ENCODE measurements at places on chromosomes 12 and 14.

- DNase-seq: no peak
Observed at GRCh38 chr14:36901861-36902260, 240.2 kb downstream of the PAX9 start.

GRCh38 chr12:108425238-108425795, 86.2 kb upstream of the CMKLR1 start:
- DNase-seq: no peak

GRCh38 chr12:49902399-49903350, 1.0 kb downstream of the FAIM2 start:
- no peak for DNase-seq

DNA sequence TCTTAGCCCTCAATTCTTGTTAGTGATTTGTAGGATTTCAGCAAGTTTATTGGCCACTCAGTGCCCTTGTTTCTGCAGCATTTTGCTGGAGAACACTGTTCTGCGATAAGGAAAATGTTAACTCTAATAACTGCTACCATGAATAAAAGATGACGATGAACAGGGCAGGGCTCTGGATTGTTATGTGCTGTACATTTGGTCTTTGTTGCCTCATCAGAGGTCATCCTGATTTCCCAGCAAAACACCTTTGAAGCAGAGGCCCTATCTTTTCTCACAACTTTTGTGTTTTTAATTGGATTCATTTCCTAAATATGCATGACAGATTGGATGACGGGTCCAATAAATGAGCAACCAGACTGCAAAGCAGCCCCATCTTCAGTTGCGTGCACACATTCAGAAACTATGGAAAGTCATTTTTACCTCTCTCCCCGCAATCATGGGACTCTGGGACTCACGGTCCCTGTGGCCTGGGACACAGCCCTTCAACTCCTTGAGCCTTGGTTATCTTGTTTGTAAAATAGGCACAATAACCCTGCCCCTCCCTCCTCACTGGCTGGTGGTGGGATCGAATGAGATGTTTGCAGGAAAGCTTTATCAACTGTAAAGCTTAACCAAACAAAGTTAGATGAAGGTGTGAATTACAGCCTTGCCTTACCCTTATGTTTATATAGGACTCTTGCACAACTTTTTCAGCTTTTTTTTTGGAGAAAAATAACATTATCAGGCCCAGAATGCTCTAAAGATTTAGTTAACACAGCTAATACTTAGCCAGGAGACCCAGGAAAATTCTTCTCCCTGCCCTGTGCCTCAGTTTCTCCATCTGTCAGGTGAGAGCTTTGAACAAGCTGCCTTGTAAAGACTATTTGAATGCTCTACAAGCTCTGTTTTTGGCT, 45.4 kb downstream of the RPH3A start:
- DNase-seq: no peak

DNA sequence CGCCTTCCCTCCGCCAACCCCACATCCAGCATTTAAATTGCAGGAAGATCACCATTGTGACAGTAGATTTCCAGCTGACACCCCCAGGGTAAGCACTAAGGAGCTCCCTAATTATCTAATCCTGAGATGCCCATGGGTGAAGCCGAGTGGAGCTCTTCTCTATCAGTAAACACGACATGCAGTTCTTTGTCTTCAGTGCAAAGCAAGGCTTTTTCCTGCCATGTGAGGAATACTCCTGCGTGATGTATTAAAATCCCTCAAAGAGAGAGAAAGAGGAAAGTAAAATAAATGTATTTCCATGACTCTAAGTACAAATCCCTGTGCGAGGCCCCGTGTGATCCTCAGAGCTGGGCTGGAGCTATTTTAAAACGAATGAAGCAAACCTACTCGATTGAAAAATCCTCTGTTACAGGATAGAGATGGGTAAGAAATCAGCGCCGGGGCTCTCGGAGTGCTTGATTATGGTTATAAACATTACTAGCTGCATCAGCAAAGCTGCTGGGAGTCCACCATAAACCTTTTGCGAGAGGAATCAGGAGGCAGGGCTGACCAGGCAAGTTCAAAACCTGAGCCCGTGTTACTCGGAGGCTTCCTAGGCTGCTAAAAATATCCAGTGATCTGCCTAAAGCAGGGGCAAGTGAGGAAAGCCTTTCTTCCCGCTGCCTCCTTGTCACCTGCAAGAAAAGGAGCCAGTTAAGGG, 61.5 kb downstream of the MAP1LC3B2 start:
- no peak for DNase-seq

DNA sequence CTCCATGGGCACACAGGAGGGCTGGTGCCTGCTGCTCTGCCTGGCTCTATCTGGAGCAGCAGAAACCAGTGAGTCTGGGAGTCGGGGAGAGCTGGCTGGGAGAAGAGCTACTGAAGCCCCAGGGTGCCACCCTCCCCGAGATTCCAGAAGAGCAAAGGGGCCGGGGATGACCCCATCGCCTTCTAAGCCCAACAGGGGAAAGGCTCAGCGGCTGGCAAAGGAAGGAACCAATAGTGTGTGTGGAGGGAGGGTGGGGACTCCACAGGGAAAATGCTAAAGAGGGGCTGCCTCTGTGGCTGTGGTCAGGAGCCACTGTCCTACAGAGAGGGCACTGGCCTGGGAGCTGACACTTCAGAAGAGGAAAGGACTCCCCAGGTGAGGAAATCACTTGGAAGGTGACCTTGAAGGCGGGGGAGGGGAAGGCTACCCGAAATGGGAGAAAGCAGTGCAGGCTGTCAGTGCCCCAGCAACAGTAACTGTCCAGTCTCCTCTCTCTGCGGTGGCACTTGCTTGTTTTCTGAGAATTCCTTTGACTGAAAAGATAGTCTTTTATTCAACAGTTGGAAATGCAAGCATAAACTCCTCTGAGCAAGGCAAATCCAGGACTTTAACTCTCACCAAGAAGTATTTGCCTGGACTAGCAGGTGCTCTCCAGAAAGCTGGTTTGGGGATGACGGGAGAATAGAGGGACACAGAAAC, 552 bp downstream of the TAPBPL start:
- no peak for DNase-seq

GRCh38 chr12:52081263-52081733, 1.8 kb downstream of the SMIM41 start:
- no peak for DNase-seq

- DNase-seq: no peak
Observed at GRCh38 chr12:50788561-50788960, 24.7 kb downstream of the ATF1 start.

GRCh38 chr14:81432219-81432661, 32.1 kb upstream of the STON2 start:
- DNase-seq: no peak

- DNase-seq: no peak
Observed at GRCh38 chr12:41459906-41460214, 271.7 kb downstream of the PDZRN4 start.

GRCh38 chr14:87494010-87494409, 499.0 kb downstream of the GALC start:
- no peak for DNase-seq

- DNase-seq: peak; percentile 43
Observed at GRCh38 chr12:6430124-6430989, 14.4 kb upstream of the CD27 start.

DNA sequence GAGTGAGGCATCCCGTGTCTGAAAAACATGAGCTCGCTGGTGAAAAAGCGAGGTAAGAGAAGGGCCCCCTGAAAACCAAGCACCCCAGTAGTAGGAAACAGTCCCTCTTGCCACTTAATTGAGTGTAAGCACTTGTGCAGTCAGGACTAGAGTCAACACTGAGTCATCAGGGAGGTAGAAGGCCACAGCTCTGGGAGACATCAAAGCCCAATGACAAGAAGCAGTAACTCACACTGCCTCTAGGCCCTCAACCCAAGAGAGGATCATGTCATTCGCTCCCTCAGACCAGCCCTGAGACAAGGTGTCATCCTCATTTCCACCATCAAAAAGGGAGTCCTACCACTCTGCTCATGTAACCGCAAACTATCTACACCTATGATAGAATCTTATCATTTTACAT, 17.8 kb downstream of the POMT2 start:
- DNase-seq: peak; percentile 29

GRCh38 chr14:61582815-61583214, 112.5 kb upstream of the HIF1A start:
- no peak for DNase-seq

DNA sequence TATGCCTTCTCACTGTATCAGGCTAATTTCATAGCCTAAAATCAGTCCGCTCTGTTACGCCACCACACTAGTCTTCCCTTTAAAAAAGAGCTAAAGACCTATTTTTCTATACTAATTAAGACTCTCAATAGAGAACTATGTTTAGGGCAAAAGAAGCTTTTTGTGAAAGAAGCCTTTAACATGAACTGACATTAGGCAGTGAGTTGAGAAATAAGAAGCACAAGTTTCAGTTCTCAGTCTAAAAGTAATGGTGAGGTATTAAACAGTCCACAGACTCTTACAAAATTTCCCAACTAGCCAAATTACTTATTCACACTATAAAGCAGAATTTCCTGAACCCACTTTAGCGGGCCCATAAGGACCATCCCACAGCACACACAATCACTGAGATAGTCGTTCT, 93.7 kb downstream of the SOX5 start:
- DNase-seq: no peak

- no peak for DNase-seq
Observed at GRCh38 chr14:92049781-92050180, 9.9 kb upstream of the TRIP11 start.

DNA sequence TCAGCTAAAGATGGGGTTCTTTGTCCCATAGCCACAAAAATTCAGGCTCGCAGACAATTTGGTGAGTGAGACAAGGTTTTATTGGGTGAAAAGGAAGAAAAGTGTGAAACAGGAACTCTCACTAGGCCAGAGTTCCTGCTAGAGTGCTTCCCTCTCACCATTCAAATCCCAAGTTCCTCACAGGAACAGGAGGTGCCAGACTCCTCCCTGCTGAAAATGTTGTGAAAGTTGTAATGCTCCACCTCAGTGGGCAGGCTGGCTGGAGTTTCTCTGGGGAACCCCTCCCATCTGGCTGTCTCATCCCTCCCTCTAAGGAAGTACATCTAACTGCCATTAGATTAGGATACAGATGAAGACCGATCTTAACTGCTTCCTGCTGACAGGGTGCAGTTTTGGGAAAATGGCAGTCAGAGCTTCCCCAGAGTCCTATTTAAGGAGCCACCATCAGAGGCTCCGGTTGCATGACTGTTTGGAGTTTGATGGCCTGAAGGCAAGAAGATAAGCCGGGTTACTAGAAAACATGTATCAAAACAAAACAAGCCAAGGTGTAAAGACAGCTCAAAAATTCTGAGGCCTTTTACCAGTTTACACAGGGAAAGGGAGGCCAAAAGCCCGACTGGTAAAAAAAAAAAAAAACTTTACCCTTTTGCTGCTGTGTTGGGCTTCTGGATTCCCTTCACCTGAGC, 127.6 kb downstream of the FSCB start:
- no peak for DNase-seq

- no peak for DNase-seq
Observed at GRCh38 chr12:113700943-113701342, 229.3 kb upstream of the LHX5 start.

- no peak for DNase-seq
Observed at GRCh38 chr14:103155010-103155409, 31.7 kb downstream of the TNFAIP2 start.

- no peak for DNase-seq
Observed at GRCh38 chr12:2796187-2796666, 1.5 kb downstream of the FKBP4 start.

GRCh38 chr12:99611117-99611516, 36.4 kb upstream of the GARIN6 start:
- no peak for DNase-seq

DNA sequence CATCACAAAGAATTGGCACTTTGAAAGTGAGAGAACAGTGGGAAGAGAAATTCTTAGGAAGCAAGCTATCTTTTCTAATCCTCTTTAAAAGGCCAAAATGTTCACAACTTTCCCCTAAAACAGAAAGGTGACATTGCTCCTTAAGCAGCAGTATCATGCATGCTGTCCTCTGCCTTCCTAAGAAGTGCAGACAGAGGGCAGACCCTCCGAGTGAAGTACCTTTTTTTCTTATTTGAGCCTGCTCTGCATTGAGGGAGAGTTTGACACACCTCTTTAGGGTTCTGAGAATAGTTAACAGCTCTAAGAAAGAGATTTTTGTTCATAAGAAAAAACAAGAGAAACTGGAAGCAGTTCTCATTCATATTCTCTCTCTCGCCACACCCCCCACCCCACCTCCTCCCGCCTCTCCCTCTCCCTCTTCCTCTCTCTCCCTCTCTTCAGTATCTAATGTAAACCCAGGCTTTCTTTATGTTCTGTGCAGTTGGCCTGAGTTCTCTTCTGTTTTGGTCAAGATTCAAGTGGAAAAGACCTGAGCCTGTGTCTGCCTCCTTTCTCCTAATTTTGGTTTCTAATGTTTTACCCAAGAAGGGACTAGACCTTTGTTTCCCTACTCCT, 709.1 kb downstream of the DIO2 start:
- DNase-seq: no peak

GRCh38 chr12:11460343-11461023, 65.1 kb upstream of the PRB2 start:
- no peak for DNase-seq

- DNase-seq: no peak
Observed at GRCh38 chr14:73290279-73290678, 53.0 kb downstream of the PAPLN start.

GRCh38 chr14:20468764-20469241, 403 bp upstream of the PNP start:
- no peak for DNase-seq

DNA sequence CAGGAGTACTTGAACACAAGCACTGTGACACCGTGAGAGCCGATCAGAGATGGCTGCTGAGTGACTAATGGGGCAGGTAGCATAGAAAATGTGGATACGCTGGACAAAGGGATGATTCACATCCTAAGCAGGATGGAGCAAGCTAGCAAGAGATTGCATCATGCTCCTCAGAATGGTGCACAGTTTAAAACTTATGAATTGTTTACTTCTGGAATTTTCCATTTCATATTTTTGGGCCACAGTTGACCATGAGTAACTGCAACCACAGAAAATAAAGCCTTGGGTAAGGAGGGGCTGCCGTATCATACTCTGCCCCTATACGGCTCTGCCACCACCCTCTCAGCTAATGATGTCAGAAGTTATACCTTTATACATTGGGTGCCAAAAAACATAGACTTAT, 23.3 kb upstream of the MARK3 start:
- no peak for DNase-seq

- no peak for DNase-seq
Observed at GRCh38 chr12:46556105-46556559, 183.6 kb upstream of the SLC38A2 start.

DNA sequence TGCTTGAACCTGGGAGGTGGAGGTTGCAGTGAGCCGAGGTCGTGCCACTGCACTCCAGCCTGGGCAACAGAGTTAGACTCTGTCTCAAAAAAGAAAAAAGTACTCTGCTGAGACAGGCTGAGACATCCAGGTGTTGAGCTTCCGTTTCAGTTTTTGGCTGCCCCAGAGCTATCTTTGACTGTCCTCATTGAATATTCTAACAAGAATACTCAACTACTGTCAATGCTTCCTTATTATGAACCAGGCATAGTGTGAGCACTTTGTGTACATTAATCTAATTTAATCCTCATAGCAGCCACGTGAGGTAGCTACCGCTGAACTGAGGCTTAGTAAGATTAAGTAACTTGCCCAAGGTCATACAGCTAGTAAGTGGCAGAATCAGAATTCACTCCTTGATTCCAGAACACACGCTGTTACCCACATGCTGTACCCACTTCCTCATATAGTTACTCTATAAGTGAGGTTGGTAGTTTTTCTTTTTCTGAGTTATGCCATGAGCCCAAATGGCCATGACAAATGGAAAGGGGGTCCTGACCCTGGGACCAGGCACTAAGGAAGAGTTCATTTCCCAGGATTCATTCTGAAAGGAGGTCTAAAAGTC, 11.3 kb downstream of the ALDH1L2 start:
- no peak for DNase-seq
